ENCODE measurements at places on chromosomes 4 and X.

GRCh38 chr4:114383067-114383466, 215.5 kb upstream of the UGT8 start:
- DNase-seq = no peak

DNA sequence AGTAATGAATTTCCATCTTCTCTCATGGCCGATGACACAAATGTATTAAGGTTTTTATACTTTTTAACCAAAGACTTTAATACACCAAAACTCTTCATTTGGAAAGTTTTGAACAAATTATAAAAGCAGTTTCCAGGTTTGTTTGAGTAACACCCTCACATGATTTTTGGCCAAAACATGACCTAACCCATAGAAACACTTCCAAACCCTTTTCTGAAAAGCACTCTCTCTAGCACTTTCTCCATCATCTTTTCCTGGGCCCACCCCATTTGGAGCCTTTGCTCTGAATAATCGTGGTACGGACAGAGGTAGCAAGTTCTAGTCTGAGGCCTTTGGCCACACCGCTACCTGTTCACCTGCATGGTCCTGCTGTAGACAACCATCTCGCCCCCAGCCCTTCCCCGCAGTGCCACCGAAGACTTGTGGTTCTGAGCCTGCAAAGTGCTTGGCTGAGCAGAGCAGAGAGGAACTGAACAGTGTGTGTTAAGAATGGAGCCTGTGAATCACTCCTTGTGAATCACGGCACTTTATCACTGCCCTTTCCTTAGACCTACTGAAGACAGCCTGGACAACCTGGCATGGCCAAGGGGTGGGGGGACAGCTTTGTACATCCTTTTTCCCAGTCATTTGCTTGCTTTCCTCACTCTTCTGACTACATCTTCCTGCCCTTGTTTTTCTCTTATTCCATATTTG, 181.8 kb downstream of the PTTG2 start:
- no peak for DNase-seq

DNA sequence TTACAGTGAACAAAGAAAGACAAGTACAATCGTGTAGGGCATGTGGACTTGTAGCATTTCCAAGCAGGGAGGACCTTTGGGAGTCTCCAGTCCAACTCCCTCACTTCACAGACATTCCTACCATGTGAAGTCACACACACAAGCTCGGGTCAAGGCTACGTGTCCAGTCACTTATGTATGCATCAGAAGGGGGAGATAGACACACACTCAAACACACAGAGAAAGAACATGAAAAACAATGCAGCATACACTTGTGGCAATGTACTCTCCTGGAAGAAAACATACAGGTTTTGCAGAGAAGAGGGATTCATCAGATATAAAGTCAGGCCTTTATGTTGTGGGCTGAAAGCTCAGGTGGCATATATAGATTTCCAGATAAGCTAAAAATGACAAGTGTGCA, 136.1 kb upstream of the MID1 start:
- DNase-seq = no peak

- no peak for DNase-seq
These were observed 20.2 kb upstream of the RASGEF1B start for GRCh38 chr4:81491943-81492342.

DNA sequence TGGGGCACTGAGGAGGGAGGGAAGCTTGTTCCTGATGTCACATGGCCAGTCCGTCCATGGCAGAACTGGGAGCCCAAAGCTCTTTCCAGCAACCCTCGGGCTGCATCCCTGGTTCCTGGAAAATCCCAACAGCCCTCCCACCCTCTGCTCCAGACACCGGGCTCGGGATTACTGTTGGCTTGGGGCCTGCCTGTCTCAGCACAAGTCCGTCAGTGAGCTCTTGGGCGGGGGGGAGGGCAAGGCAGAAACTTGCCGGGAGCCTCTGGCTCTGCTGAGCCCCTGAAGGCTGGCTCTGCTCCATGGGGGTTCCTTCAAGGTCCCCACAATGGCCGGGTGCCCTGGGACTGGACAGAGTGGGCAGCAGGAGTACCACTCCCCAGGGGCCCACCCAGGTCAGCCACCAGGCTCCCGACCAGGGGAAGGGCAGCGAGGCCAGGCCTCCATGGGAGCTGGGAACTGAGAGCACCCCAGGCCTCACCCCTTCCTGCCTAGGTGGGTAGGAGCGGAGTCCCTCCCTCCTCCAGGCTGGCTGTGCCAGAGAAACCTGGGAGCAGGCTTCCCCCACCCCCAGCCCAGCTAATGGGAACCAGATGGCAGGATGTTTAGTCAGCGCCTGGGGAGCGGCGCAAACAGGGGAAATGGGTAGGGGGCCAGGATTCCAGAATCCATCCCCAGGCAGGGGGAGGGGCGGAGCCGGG, 6.4 kb upstream of the HAUS7 start:
- no peak for DNase-seq
